ENCODE measurements at places on chromosomes 1 and 21.

DNA sequence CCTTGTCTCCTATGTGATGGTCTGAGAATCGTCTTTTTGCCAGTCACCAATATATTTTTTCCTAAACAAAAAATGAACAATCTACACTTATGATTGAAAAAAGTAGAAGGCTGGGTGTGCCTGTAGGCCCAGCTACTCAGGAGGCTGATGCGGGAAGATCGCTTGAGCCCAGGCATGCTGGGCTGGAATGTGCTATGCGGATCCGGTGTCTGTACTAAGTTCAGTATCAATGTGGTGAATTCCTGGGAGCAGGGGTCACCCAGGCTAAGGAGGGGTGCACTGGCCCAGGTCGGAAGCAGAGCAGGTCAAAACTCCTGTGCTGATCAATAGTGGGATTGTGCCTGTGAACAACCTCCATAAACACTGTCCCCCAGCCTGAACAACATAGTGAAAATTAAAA lies 25.7 kb upstream of the C1orf198 start:
- no peak for DNase-seq

GRCh38 chr1:231172411-231172810 lies 10.6 kb downstream of the TRIM67 start:
- no peak for DNase-seq

DNA sequence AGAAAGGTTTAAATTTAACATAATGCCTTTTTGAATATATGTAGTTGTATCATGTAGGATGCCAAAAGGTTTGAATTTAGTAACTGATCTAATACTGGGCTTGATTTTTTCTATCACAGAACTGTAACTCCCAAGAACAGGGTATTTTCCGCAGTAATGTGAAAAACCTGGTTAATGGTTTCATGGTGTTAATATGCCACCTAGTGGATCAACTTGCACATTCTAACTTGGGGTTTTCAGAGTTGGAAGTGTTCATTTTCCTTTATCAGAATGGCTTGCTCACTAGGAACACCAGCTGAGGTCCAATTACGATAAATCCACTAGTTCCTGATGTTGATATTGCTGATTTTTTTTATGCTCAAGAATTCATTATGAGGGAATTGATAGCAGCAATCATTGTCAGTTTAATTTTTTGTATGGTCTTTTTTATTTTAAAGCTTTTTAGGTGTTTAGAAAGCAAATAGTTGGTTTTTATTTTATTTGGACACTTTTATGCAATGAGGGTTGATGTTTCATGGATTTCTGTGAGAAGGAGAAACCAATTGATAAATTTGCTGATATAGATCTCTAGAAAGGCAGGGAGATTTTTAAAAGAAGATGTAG lies 157.2 kb downstream of the PLA2G4A start:
- DNase-seq, result no peak

DNA sequence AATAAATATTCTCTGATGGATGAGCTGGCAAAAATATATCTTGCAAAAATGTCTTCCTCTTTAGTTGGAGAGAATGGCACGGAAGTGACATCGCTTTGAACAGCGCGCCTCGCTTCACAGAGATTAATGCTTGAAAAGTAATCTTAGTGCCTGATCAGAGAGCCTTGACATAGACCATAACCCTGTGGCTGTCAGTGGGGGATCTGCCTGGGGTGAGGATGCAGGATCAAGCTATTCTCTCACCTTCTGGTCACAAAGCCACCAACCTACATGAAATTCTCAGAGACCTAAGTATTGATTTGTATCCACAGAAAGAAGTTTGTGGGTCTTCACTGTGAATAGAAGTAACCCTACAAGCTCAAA lies 492.6 kb downstream of the LMO4 start:
- no peak for DNase-seq

GRCh38 chr21:31873696-31874599 lies 1.1 kb downstream of the HUNK start:
- DNase-seq, result no peak

- no peak for DNase-seq
These were observed 21.7 kb downstream of the DOP1B start for GRCh38 chr21:36178349-36178748.

GRCh38 chr1:239574112-239574511 lies 187.7 kb downstream of the CHRM3 start:
- DNase-seq, result no peak

GRCh38 chr1:34770891-34771504 lies 10.0 kb upstream of the GJB3 start:
- DNase-seq, result no peak

DNA sequence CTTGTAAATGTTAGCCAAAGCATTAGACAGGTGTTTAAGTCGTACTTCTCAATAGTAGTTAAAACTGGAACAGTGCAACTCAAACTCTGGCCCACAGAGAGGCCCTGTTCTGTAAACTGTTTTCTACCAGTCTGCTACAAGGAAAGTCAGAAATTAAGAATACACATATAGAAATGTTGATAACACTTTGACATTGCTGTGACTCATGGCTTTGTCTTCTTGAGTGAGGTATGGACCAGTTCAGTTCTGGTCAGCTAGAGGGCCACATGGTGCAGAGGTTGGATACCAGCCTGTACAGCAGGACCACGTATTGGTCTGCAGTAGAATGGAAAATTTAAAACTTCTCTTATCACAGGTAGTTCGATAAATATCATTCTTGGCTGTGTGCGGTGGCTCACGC lies 22.3 kb downstream of the ZBTB8B start:
- no peak for DNase-seq

- DNase-seq, result no peak
These were observed 241.8 kb upstream of the POGK start for GRCh38 chr1:166597516-166597915.

- DNase-seq, result no peak
These were observed 11.9 kb upstream of the TCP10L start for GRCh38 chr21:32597205-32597604.

DNA sequence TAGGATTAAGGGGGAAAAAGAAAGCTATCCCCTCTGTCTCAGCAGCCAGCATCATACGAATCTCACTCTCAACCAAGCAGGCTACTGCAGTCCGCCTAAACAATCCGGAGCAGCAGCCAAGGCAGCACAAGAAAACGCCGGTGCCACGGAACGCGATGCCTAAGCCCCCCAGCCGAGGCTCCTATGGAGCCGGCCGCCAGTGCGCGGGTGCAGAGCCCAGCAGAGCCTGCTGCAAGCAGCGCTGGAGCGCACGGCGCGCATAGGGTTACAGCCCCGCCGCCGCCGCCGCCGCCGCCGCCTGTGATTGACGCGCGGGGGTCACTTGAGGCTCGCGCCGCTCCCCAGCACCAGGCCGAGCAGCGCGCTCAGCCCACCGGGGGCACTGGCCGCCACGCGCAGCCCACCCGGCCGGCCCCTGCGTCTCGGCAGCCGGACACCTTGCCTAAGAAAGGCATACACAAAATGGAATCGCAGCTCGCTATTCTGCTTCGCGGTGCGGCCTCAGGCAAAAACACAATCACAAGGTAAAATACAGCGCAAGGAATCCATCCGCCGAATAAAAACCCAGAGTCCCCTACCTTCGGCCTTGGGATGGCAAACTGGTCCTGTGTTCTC lies 780 bp downstream of the HIVEP3 start:
- DNase-seq, result peak; percentile 15

- DNase-seq, result no peak
These were observed 2.0 kb downstream of the CR1 start for GRCh38 chr1:207497941-207498340.

Measured in CD4-positive, alpha-beta T cell (primary cell).